ENCODE measurements at places on chromosomes 5 and 9.

DNA sequence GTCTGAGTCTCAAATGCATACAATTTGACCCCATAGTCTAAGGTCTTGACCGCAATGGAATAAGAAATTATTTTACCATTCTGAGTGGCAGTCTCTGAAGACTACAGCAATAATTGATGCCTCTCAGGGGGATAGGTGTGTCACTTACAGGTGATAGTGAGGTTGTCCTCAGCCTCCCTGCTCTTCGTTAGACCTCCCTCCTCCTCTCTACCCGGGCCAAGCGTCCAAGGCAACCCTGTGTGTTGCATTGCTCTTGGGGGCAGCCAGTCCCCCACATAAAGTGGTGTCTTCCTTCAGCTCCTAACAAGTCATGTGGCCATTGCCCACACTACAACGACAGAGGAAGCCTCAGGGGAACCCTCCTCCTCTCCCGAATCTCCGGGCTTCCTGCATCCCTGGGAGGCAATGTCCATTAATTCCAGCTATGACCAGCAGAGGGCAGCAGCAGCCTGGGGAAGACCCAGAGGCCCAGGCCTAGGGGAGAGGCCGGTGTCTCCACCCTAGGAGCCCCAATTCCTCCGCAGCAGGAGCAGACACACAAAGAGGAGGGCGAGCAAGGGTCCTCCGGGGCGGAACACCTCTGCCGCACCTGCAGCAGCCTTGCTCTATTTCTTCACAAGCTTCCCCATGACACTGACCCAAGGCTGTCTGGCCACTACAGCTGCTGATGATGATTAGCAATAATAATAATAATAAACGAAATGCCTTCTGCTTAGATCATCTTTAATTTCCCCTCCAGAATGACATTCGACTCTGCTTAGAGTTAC is 134.8 kb downstream of the KCNIP1 start:
- peak; percentile 30 for DNase-seq

DNA sequence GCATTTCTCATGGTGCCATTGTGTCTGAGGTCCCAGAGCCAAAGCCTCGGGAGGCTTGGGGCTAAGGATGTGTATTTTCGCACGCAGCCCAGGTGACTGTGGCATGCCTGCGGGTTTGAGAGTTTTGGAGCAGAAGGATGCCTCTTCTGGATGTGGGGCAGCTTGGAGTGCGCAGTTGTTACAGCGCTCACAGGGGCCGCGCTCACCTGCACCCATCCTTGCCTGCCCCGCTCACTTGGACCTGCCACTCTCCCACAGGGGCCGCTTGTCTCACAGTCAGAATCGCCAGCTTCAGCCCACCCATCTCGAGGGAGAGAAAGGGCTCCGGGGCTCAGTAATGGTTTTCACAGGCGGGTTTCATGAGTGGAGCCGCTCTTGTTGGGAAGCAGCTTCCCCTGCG is 132.9 kb downstream of the MVB12B start:
- DNase-seq, result no peak

DNA sequence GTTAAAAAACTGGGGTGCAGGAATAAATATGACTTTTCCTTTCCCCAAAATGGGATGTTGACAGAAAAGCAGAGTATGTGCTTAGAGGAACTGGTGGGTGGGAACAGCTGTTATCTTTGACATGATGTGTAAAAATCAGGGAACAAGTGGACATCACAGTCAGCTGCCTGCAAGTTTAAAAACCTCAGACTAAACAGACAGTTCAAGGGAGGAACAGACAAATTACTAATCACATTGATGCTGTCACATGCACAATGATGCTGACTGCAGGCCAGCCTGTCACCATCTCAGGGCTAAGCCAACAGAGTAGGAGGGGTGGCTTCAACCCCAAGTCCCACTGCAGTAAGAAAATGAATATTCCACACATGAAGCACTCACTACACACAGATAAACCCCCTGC is 38.2 kb upstream of the UBAP2 start:
- DNase-seq, result no peak

DNA sequence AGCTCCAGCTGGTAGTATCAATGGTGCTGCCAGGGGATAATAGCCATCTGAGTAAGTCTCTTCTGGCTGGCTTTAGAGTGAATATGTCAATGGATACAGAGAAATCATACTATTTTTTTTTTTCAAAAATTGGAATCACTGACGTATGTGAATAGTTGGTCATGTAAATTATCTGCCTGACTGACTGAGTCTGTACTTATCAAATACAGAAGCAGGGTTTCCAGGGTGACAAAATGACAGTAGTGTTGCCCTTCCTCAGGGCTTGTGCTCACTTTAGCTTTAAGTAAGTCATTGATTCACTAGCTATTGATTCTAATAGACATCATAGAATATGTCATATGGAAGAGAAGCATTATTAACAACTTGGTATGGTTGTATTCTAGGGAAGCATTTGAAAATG is 126.0 kb upstream of the C6 start:
- DNase-seq, result no peak

- DNase-seq, result no peak
Measured at GRCh38 chr5:76986825-76987526, 34.1 kb downstream of the CRHBP start.

- no peak for DNase-seq
Measured at GRCh38 chr9:121765021-121765950, 113.9 kb downstream of the DAB2IP start.

DNA sequence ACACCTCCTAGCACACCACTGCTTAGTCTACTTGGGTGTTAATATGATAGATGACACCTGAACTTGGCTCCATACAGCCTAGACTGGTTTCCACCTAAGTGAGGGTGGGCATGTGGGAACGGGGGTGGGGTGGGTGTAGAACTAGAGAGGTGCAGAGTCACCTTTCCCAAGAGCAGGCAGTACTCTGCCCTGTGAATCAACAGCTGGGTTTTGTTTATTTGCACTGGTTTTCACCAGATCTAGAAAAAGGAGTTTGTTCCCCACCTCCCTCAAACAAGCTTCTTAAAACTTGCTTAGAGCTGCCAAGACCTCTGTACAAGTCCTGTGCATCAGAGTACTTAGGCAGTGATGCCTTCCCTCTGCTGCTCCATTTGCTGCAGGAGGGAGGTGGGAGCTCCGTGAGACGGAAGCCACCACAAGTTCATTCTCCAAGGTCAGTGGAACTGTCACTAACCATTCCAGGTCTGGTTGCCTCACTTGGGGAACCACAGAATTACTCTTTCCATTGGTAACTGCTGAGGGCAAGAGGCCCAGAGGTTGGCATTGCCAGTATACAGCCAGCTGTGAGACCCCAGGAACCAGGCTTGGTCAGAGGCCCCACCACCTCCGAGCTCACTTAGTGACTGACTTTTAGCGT is 163.5 kb downstream of the NR3C1 start:
- no peak for DNase-seq

- DNase-seq, result no peak
Measured at GRCh38 chr5:15715967-15716366, 216.0 kb downstream of the FBXL7 start.

DNA sequence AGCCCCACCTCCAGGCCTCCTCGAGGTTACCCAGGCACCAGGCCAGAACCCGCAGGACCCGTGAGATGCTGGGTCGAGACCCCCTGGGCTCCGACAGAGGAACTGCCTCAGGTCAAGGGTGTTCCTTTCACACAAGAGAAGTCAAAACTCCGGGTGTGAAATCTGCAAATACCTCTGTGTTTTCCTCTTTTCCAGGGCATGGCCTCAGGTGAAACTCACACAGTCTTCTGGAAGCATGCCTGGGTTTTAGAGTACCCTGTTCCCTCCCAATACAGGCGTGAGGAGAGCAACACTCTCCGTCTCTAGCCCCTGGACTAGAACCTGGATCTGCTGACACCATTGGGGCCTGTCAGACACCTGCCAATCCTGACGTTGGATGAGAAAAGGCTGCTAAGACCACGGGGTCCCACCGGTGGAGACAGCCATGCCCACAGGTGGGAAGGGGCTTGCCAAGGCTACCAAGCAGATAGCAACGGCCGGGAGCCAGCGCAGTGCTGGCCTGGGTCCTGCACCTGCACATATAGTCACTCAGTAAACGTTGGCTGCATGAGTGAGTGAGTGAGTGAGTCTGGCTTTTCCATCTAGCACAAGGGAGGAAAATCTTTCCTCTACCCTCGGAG is 182.0 kb upstream of the PPP1R26 start:
- DNase-seq, result no peak

GRCh38 chr9:34500623-34501267 is 22.0 kb downstream of the ENHO start:
- peak; percentile 62 for DNase-seq

DNA sequence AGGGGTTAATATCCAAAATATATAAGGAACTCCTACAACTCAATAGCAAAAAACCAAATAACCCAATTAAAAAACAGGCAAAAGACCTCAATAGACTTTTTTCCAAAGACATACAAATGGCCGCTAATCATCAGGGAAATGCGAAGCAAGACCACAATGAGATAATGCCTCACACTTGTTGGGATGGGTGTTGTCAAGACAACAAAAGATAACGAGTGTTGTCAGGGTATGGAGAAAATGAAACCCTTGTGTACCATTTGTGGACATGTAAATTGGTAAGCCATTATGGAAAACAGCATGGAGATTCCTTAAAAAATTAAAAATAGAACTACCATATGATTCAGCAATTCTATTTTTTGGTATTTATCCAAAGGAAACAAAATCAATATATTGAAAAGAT is 620.2 kb downstream of the ACTL7B start:
- DNase-seq, result no peak

GRCh38 chr5:112290691-112291090 is 128.4 kb downstream of the EPB41L4A start:
- DNase-seq, result no peak

Data from Panc1 (cell line).